ENCODE measurements at places on chromosomes 11 and 22.
A peak's percentile ranks its signal among the peaks of the same experiment; 100 is the strongest.

DNA sequence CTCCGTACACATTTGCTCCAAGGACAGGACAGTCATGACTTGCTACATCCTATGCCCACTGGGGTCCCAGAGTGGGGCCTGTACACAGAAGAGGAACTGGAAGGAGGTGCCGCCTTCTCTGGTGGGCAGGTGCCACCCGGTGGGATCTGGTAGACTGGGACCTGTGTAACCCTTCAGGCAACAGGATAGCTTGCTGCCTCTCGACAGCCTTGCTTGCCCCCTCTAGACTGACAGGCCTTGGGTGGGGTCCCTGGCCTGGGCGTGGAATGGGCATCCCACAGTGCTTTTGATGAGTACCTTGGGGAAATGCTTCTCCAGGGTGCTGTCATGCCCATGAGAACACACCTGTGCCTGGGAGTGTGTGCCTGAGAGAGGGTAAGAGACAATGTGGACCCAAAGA is 15.8 kb downstream of the SHANK3 start:
- no peaks in the 10 kb centered on the region for H3K36me3 ChIP-seq
- H3K27me3 ChIP-seq, result no peaks in the 10 kb centered on the region
- H3K4me3 ChIP-seq, result no peak overlapping the region
- DNase-seq, result peak; percentile 15
- H3K27ac ChIP-seq, result no peak overlapping the region

DNA sequence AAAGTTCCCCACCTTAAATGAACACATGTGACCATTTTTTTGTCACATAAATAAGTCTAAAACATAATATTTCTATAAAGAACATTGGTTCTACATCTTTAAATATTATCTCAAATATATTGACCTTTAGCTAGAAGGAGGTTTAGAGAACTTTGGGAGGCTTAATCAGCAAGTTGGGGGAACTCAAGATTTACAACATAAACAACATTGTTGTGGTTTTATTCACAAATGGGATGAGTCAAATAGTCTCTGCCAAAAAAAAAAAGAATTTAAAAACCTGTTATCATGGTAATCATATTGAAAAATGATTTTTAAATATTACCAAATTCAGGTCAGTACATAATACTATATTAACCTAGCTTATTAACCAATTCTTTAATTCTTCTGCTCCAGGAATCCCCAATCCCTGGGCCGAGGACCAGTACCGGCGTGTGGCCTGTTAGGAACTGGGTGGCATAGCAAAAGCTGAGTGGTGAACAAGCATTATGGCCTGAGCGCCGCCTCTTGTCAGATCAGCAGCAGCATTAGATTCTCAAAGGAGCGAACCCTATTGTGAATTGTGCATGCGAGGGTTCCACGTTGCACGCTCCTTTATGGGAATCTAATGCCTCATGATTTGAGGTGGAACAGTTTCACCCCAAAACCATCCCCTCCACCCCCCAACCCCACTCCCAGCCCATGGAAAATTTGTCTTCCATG is 98.2 kb downstream of the RDX start:
- no peaks in the 10 kb centered on the region for H3K27me3 ChIP-seq
- H3K4me1 ChIP-seq, result peaks cover 10% of the 10 kb centered on the region
- DNase-seq, result no peak
- no peak overlapping the region for H3K4me3 ChIP-seq

DNA sequence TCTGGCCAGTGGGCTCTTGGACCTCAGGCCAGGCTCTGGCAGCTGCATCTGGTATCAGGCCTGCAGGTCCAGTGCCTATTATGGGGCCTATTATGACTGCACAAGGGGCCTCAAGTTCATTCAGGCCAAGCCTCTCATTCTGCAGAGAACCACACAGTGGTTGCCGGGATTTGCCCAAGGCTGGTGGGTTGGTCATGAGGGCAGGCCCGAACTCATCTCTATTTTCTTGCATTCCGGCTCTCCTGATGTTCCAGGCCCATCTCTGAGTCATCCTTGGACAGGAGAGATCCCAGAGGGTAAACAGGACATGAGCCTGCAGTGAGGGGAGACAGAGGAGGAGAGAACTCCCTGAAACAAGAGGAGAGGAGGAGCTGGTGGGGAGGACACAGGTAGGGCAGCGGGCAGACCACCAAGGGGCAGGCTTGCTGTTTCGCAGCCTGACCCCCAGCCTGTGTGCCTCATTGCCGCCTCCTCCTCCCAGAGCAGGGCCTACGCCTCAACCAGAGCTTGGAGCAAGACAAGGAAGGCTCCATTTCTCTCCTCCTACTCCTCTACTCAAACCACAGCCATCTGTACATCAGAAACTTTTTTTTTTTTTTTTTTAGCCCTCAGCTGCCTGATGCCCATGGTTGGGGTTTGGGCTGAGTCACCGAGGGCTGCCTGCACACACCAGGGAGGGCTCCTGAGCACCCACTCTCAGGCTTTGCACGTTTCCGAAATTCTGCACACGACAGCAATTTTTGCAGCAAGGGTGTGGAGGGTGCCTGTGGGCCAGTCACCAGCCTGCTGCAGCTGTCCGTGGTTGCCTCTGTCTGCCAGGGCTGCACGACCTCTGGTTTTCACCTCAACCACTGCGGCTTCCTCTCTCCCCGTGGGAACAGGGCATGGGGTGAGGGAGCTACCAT is 12.7 kb upstream of the TREH start:
- H3K27ac ChIP-seq, result no peak overlapping the region
- no peak for DNase-seq
- H3K27me3 ChIP-seq, result no peaks in the 10 kb centered on the region
- H3K4me1 ChIP-seq, result peaks cover 7% of the 10 kb centered on the region
- no peak overlapping the region for H3K4me3 ChIP-seq
- no peaks in the 10 kb centered on the region for H3K36me3 ChIP-seq

GRCh38 chr11:14202251-14203196 is 156.5 kb downstream of the RRAS2 start:
- H3K4me3 ChIP-seq, result no peak overlapping the region
- H3K27ac ChIP-seq, result no peak overlapping the region
- no peaks in the 10 kb centered on the region for H3K36me3 ChIP-seq
- no peak for DNase-seq

All from kidney (tissue), 22 donors.